ENCODE measurements at places on chromosomes 2 and 18. TPM values are rescaled to one million over a fixed set of nuclear protein-coding genes. Genes with fewer than 3 reads are reported as not detected.

The MC2R gene
- not detected for total RNA-seq

The NPPC gene
- not detected for total RNA-seq

The TSHZ1 gene
- 11.5 TPM for total RNA-seq

The MTCL1 gene
- 15.6 TPM for total RNA-seq

The CDK5R2 gene
- total RNA-seq: 0.06 TPM

The NETO1 gene
- total RNA-seq: not detected

The CFAP65 gene
- not detected for total RNA-seq

The DNAH6 gene
- total RNA-seq: not detected

The GCG gene
- not detected for total RNA-seq

The SCYGR7 gene
- total RNA-seq: not detected

The TRABD2A gene
- total RNA-seq: 3.3 TPM

The SOWAHC gene
- 12.4 TPM for total RNA-seq

The ACOXL gene
- not detected for total RNA-seq

The ARL5A gene
- total RNA-seq: 36.4 TPM

The C2orf78 gene
- not detected for total RNA-seq

The UGT1A5 gene
- total RNA-seq: not detected

The RAD51AP2 gene
- not detected for total RNA-seq

The ADRA2B gene
- 4.8 TPM for total RNA-seq

The TFCP2L1 gene
- total RNA-seq: not detected

The CHRNG gene
- total RNA-seq: not detected

The TMEM247 gene
- total RNA-seq: not detected

The RAX gene
- total RNA-seq: not detected
